ENCODE measurements at places on chromosomes 3 and 15.

DNA sequence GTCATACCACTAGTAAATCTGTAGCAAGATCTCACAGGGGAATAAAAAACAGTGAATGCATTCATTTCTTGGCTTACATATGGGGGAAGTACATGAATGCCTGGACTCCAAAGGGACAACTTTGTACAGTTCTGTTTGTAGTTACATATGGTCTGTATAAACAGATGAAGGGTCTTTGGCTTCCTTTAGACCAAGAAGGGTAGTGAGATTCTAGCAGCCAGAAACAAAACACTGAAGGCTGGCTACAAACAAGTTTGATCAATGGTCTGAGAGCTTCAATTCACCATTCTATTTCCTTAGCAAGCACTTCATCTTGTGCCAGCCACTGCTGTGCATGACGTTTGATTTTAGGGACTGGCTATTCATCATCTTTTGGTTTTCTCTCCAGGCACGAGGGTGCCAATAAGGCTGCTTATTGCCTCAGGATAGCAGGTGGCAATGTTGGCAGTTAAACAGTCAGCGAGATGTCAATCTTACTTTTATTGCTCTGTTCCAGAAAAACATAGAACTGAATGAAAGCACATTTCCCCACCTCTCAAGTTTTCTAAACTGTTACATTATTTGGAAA lies 313.7 kb upstream of the COL8A1 start:
- no peak for DNase-seq

- DNase-seq, result peak; percentile 54
These were observed 1.2 kb upstream of the ADCY5 start for GRCh38 chr3:123449997-123450604.

GRCh38 chr3:193507566-193507965 lies 47.1 kb downstream of the ATP13A4 start:
- DNase-seq, result no peak

DNA sequence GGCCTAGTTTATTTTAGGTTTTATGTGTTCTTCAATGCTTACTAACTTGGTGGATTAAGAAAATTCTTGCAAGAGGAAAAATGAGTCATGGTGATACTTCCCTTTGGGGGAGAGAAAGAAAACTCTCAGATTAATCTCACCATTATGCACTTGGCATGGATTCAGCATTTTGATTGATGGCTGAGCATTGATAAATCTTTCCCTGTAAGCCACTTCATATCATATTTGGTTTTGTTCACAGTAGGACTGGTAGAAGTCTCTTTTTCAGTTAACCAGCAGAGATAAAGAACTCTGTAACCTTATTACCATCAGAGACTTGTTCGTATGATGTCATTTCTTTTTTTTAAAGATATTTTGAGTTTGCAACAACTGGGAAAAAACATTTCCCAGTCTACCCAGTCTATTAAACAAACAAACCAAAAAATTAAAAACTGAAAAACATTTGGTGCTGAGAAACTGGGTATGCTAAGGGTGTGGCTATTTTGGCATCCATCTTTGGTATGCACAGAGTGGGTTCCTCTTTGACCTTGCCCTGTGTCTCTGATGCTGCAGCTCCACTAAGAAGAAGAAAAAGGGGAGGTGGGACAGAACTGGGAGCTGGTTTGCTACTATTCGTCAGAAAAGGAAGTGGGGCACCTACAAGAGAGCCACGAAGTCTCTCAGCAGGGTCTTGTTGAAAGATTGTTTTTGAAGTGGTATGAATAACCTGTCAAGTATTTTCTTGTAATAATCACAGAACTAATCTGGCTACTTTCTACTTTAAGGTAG lies 17.2 kb downstream of the TMOD3 start:
- no peak for DNase-seq

GRCh38 chr3:145739926-145740325 lies 421.1 kb downstream of the PLOD2 start:
- DNase-seq, result no peak

DNA sequence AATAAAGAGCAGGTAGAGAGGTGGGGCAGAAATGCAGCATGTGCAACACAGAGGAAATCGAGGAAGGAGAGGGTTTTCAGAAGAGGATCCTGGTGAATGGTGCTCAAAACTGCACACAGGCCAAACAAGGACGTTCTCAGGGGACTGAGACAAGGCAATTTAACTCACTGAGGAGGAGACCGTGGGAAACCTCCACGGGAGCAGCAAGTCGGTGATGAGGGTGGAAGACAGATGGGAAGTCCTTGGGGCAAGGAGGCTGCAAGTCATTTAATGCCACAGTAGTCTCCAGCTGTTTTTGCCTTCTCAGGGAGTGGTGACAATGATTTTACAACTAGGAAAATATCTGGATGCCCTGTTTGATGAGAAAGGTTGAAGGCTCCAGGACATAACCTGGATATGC lies 11.5 kb upstream of the PDIA5 start:
- no peak for DNase-seq

DNA sequence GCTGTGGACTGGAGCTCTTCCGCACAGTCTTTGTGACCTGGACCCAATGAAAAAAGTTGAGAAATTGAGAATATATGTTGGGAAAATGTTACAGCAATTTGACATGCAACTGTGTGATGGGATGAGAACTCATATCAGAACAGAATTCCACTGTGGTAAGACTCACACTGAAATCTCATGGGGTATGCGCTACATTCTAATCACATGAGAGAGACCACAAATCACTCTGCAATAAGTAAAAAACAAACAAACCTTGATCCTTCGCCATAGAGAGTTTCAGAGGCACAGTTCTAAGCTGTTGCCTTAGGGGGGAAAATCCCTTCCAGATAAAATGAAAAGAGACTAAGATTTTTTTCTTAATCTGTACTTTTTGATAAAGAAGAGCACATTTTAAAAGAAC lies 37.3 kb downstream of the LMCD1 start:
- DNase-seq, result no peak

DNA sequence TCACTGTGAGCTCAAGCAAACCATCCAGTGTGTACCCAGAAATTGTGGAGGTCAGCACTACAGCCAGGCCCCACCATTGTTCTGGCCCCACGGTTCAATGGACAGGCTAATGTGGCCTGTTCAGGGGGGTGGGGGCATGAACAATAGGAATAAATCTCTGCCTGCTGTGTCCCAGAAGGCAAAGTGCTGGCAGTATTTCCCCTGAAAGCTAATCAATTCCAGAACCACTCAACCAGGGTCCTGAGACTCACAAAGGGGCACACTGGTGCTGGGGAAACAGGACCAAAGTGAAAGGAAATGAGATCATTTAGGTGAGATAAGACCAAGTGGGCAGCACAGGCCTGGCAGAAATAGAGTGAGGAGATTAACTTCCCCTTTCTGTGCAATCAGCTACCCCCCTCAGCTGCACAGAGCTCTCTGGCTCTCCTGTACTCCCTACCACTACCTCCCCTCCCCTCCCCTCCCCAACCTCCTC lies 11.5 kb downstream of the CRYGS start:
- DNase-seq, result no peak

DNA sequence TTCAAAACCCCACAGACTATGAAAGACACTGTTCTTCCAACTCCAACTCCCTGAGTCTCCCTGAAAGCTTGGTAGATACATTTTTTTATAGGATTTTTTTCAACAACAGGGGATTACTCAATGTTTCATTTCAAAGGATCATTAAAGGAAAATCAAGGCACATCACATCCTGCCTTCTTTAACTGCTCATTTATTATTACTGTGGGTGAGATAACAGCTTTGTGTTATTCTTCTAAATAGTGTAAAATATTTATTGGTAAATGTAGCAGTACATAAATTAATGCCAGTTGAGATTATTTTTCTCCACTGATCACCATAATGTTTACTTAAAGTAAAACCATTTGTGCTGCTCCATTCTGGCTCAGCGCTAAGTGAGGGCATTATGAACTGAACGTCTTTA lies 57.2 kb downstream of the AGBL1 start:
- DNase-seq, result no peak

DNA sequence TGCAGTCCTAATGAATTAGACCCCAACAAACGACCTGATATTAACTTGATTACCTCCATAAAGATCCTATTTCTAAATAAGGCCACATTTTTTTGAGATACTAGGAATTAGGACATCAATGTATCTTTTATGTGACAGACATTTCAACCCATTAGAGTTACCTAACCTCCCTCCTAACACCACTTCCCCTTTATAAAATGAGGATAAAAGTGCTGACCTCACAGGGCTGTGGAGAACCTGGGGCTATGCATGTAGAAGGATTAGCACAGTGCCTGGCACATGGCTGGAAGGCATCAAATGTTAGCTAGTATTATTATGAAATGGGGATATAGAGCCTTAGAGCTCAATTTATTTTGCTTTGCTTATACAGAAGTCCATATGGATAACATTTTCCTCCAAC lies 53.5 kb upstream of the LRRN1 start:
- no peak for DNase-seq

GRCh38 chr3:146300768-146301167 lies 49.9 kb upstream of the PLSCR4 start:
- no peak for DNase-seq

GRCh38 chr3:69359339-69359893 lies 26.5 kb downstream of the FRMD4B start:
- DNase-seq, result no peak

Measured in caudate nucleus (tissue), 63 donors.